ENCODE measurements at places on chromosomes 13 and 19. TPM values are rescaled to one million over a fixed set of nuclear protein-coding genes. Genes with fewer than 3 reads are reported as not detected.

Gene PRR12
- total RNA-seq: 79.0 TPM

Gene CAPN12
- 13.8 TPM for total RNA-seq

DNA sequence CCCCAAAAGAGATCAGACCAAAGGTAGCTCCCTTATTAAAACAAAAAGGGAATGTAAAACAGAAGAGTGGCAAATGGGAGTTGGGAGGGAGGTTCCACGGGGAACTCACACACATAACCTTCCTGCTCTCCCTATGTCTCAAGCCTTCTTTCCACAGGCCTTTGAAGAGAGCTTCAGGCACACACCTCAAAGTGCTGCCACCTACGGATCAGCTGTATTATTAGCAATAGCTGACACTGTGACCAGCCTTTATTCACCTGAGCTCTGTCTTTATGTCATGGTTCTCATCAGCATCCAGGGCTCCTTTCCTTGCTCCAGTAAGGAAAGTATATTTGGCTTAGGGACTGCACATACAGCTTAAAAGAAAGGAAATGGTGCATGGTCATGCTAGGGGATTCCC lies 11.3 kb downstream of the ZNF571 start:
- peaks cover 59% of the 10 kb centered on the region for H3K36me3 ChIP-seq
- H3K4me3 ChIP-seq: no peak overlapping the region
- H3K27ac ChIP-seq: no peak overlapping the region
- H3K4me1 ChIP-seq: no peaks in the 10 kb centered on the region
- H3K27me3 ChIP-seq: no peaks in the 10 kb centered on the region

DNA sequence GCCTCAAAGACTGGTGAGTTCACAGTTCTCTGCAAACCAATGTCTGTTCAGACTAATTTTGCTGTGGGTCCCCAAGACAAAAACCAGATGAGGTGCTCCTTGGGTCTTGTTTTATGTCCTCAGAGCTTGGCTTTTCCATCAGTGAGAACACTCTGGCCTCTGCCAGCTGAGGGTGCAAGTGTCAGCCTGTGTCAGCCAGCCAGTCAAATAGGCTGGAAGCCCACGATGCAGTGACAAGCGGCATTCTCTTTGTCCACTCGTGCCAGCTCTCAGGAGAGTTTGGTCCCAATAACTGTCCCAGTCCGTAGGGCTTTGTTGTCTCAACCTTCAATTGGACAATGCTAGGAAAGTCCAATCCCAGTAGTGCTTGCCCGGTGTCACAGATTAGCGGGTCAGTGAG lies 9.4 kb upstream of the AKT2 start:
- no peak overlapping the region for H3K4me3 ChIP-seq
- no peak for DNase-seq
- H3K36me3 ChIP-seq: no peaks in the 10 kb centered on the region

DNA sequence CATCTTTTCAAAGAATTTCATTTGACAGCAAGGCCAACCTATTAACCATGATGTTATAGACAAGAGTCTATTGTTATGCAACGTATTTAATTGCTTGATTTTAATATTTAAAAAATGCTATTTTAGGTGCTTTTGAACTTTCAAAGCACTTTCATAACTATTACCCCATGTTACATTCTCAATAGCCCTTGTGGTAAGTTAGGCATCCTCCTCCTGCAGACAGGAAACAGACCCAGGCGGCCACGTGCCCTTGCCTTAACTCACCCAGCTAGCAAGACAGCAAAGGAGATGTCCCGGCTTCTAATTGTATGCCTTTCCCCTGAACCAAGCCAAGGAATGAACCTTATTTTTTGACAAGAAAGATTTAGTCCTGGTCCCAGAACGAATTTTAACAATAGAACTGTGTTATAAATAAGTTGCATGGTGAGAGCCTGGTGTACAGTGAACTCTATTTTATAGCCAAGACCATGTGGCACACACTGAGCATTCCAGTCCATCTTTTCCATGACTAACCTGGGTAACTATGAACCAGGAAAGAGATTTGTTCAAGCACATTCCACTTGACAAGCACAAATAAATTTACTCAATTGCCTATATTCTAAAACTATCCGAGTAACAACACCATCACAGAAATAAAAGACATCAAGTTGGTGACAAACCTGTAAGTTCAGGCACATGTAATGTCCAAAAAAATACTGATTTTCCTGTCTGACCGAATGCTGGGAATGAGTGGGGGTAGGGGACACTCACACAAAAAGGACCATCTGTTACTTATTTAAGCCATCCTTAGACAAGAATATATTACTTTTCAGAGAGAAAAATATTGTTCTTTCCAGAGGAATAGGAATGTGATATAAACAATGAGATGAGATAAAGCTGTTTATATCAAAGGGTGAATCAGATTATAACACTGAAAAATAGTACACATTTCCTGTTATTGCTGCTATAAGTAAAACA lies 163.0 kb downstream of the EFNB2 start:
- no peak overlapping the region for H3K4me3 ChIP-seq
- no peaks in the 10 kb centered on the region for H3K36me3 ChIP-seq
- no peaks in the 10 kb centered on the region for H3K27me3 ChIP-seq

GRCh38 chr13:80755910-80756309 lies 415.0 kb upstream of the SPRY2 start:
- no peaks in the 10 kb centered on the region for H3K27me3 ChIP-seq
- no peak overlapping the region for H3K27ac ChIP-seq
- H3K4me1 ChIP-seq: no peaks in the 10 kb centered on the region
- H3K36me3 ChIP-seq: no peaks in the 10 kb centered on the region
- no peak overlapping the region for H3K4me3 ChIP-seq
- no peak for DNase-seq
